DND-41 (cell line): ENCODE measurements at places on chromosomes 4 and X.

DNA sequence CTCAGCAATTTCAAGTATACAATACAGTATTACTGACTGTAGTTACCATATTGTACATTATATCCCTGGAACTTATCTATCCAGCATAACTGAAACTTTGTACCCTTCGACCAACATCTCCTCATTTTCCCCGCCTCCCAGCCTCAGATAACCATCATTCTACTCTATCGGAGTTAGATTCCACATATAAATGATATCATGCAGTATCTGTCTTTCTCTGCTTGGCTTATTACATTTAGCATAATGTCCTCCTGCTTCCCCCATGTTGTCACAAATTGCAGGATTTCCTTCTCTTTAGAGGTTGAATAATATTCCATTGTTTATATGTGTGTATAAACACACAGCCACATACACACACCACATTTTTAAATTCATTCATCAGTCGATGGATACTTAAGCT is 218.1 kb downstream of the MAML3 start:
- no peak for DNase-seq

DNA sequence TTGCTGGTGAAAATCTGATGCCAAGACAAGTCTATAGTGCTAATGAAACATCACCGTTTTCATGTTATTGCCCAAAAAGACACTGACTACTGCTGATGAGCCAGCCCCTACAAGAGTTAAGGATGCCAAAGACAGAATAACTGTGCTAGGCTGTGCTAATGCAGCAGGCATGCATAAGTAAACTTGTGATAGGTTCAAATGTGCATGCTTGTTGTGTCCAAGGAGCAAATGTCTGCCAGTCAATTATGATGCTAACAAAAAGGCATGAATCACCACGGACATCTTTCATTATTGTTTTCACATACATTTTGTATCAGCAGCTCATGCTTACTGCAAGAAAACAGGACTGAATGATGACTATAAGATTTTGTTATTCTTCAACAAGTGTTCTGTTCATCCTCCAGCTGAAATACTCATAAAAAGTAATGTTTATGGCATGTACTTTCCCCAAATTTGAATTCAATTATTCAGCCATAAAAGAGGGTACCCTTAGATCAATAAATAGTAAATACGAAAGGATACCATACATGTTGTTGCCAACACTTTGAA is 306.9 kb upstream of the ARSJ start:
- DNase-seq = no peak

DNA sequence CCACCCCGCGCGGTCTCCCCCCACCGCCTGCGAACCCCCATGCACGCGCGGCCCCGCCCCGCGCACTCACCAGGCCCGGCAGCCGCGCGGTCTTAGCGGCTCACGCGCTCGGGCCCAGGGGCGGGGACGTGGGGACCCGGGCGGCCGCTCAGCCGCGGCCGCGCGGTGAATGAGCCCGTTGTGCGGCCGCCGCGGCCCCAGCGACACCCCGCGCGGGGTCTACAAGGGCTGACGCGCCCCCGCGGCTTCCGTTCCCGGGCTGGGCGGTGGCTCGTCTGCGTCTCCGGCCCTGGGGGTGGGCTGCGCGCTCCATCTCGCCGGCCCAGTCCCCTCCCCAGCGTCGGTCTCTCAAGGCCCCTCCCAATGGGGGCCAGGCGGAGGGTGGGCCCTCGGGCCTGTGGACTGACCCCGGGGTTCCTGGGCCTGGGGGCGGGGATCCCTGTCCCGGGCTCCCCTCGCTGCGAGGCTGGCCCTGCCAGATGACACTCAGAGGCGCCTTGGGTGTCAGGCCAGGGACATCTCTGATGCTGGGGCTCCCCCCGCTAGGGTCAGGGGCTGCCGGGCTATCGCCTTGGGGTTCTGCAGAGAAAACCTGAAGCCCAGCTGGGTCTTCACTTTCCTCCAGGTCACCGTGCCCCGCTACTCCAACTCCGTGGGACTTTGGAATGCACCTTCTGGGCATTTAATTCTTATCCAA is 4.3 kb upstream of the SLC26A1 start:
- DNase-seq = no peak

DNA sequence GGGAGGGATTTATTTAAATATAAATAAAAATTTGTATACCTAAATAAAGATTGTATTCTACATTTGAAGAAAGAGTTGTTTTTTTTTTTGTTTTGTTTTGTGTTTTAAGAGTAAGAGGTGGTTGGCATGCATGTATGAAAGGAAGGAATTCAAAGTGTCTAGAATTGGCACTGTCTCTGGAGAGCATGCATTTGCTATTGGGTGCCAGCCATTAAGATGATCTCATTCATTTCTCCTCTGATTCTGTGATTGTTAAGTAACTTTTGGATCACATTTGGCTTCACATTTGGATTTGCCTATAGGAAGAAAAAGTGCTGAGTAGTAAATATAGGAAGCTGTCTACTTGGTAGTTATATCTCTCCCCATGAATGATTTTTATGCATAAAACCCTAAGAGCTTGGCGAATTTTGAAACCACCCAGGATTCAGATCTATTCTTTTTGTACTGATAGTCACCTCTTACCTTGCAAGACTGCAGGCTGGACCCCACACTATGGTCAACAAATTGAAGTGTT is 7.8 kb upstream of the BOD1L1 start:
- no peak for DNase-seq

DNA sequence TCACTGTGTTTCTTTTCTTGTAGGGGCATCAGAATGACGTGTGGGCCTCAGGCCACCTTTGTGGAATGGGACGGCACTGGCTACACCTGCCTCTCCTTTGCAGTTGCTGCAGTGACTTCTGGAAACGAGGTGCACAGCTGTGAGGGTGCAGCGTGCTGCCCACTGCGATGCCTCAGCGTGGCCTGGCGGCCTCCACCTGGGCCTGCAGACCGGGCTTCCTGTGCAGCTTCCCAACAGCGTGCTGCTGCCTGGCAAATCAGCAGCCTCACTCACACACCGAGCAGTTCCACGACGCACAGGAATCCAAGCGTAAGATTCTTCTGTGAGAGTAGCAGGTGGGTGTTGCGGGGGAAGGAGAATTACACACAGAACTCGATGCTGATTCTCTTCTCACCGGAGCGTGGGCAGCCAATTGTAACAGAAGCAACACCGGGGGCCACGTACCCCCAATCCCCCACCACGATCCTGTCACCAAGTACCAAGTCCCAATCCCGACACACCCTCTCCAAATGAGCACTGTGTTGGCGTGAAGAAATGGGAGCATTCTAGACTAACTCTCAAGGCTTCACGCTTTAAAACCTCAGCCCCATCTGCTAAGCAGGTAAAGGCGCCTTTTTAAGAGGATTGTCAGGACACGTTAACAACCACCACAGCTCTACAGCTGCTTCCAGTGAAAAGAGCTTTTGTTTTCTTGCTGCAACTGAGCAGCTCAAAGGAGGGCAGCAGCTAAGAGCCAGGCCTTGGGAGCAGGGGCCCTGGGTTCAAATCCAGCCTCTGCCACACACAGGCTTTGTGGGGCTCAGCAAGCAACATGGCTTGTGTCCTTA is 16.9 kb downstream of the WDR1 start:
- DNase-seq = no peak
